ENCODE measurements at places on chromosomes 16 and 17.
A peak's percentile ranks its signal among the peaks of the same experiment; 100 is the strongest.

GRCh38 chr16:87628940-87629339, 26.6 kb downstream of the JPH3 start:
- DNase-seq, result no peak

DNA sequence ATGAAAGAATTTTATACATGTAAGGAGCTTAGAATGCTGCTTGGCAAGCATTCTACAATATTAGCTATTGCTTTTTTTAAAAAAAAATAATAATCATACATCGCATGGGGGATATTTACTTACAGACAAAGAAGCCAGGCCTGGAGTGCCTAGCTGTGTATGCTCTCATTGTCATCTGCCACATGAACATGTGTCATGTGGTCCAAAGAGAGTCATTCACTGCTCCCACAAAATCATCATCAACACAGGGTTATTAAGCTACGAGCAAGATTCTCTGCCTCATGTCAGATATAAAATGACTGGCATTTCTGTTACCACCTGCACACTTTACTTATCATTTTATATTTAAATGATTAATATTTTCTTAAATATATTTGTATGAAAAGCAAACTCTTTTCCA, 1.9 kb upstream of the MT1E start:
- DNase-seq, result no peak

GRCh38 chr17:78127239-78127887, 1.2 kb downstream of the TMC6 start:
- DNase-seq, result peak; percentile 82

DNA sequence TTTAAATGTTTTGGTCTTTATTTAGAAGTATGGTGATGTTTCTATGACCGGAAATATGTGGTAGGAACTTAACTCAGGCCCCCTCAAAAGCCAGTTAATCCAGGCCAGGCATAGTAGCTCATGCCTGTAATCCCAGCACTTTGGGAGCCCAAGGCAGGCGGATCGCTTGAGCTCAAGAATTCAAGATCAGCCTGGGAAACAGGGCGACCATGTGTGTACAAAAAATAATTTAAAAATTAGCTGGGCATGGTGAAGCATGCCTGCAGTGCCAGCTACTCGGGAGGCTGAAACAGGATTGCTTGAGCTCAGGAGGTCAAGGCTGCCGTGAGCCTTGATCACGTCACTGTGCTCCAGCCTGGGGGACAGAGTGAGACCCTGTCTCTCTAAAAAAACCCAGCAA, 10.3 kb downstream of the RSL1D1 start:
- DNase-seq, result no peak

All from aorta (tissue), 5 donors.